NCI-H2081 (cell line): ENCODE measurements at places on chromosomes 11 and 22.

DNA sequence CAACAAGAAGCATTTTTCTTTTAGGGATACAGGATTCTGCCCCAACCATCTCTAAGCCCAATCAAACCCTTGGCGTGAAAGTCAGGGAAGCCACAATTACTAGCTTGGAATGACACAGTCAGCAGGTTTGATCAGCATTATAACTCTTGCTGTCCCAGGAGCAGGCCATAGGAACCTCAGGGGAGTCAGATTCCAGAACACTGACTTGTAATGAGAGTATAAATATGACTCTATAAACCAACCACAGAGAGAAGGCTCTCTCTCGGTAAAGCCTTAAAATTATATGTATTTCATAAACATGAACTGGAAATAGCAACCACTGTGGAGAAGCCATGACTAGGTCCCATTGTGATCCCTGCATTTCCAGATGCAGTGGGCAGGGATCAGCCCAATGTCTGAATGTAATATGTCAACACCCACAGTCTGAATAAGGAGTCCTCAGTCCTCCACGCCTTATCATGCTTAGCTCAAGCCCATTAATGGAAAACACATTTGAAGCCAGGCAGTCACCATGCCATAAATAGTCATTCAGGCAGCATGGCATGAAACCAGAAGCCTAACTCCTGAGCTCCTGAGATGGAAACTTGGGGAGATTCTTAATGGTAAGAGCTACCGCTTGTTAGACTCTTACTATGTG, 99.1 kb upstream of the MTNR1B start:
- DNase-seq: no peak

DNA sequence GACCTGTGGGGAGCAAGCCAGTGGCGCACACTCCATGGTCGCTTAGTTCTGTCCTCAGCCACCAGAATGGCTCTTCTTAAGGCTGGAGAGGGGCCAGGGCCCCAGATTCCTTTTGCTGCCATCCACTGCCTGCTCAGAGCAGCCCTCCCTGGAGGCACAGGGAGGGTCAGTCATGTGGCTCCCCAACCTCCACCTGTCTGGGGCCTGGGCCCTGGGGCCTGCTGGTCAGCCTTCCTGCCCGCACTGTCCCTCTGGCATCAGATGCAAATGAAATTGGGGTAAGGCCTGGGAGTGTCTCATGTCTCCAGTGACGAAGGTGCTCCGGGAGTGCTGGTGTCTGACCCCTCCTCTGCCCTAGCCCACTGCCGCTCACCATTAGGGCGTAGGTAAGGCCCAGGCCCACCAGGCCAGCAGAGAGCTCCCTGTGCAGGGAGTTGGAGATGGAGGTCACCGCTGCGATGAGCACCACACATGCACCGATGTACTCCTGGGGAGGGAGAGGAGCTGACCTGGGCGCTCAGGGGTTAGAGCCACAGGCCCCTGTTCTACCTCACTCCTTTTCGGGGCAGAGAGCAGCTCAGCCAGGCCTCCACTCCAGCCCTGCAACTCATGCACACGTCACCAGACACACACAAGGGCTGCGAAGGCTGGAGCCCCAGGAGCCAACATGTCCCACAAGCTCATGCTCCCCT, 9.0 kb upstream of the KCNJ11 start:
- no peak for DNase-seq

DNA sequence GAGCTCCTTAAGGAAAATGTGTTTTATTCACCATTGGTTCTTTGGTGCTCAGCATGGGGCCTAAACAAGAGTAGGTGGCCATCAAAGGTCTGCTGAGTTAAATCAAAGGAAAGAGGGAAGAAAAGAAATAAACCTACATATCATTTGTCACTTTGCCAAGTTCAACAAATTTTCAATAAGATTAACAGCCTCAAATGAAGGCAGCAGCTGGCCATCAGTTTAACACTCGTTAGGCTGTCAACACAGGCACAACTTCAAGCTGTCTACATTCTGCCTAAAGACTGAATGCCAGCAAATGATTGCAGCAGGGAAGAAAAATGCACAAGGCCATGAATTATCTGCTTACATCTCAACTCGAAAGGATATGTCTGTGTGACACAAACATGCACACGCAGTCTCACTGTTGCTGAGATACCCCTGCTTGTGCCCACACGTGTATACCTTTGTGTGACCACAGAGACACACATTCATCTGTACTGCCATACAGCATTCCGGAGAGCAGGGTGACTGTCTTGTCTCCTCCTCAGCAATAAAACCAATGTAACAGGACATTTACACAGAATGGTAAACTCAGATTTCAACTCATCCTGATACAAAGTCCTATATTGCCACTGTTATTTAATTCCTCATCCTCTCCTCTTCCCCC, 40.1 kb downstream of the TRIM66 start:
- DNase-seq: peak; percentile 3

- DNase-seq: no peak
Measured at GRCh38 chr11:68338051-68338780, 25.8 kb downstream of the LRP5 start.

DNA sequence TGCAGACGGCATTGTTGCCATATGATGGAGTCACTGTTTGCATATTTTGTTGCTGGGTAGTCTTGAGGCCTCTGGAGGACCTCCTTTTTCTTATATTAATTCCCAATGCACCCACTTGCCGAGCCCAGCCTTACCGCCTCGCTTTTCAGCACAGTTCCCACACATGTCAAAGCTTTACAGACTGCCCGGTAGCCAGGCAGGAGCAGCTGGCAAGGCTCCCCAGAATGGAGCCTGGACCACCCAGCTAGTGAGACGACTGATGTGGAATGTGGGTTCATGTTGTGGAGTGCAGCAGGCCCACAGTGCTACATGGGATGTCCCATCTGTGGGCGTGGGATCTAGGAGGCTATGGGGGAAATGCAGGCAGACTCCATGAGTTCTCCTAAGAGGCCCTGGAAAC, 99.4 kb upstream of the MTMR2 start:
- no peak for DNase-seq

DNA sequence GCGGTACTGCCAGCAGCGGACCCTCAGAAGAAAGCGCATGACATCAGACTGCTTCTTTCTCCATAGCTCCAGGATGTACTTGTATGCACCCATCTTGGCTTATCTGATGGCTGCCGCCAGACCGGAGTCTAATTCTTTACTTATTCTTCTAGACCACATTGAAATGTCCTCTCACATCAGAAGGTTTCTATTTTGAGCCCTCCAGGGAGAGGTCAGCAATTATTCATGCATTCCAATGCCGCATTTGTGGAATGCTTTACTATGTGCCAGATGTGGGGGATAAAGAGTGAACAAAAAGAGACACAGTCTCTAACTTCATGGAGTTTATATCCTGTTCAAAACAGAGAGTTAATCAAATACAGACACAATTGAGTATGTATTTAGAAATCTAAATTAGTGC, 230.1 kb downstream of the MIAT start:
- no peak for DNase-seq

- no peak for DNase-seq
Measured at GRCh38 chr22:25514436-25515180, 49.9 kb upstream of the GRK3 start.

DNA sequence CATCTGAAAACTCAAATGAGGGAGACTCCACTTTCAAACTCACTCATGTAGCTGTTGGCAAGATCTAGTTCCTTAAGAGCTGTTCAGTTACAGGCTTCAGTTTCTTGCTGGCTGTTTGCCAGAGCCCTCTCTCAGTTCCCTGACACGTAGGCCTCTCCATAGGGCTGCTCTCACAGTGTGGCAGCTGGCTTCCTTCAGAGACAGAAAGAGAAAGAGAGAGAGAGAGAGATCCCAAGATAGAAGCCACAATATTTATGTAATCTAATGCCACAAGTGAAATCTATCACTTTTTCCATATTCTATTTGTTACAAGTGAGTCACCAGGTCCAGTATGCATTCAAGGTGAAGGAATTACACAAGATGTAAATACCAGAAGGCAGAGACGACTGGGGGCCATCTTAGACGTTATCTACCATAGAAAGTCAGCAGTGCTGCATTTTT, 168.8 kb downstream of the RCN1 start:
- no peak for DNase-seq

DNA sequence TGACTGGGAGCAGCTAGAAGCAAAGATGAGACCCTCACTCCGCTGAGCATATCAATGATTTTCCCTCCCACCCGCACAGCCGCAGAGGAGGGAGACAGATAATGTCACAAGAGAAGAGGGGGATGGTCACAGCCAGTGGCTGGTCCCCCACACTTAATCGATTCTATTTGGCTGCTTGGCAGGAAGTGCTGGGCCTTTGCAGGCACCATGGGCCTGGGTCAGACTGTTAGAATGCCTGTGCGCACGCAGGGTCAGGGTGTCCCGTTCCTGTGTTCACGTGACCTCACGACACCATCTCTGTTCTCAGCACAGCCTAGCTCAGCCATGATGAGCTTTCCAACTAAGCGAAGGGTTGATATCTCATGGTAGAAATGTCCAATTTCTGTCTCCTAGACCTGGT, 107.0 kb downstream of the MYO18B start:
- no peak for DNase-seq

GRCh38 chr11:72433455-72434036, 785 bp downstream of the CLPB start:
- DNase-seq: peak; percentile 8

- no peak for DNase-seq
Measured at GRCh38 chr22:21714786-21715185, 20.8 kb downstream of the YPEL1 start.

- DNase-seq: no peak
Measured at GRCh38 chr11:85572056-85572455, 55.1 kb downstream of the DLG2 start.

DNA sequence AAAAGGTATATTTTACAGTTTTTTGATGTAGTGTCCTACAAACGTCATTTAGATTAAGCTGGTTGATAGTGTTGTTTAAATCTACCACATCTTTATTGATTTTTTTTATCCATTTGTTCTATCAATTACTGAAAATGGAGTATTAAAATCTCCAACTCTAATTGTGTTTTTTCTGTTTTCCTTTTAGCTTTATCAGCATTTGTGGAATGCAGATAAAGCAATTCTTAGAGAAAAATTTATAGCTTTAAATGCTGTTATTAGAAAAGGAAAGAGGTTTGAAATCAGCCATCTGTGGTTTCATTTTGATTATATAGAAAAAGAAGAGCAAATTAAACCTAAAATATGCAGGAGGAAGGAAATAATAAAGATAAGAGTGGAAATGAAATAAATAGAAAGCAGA, 39.4 kb upstream of the CBX6 start:
- DNase-seq: no peak

GRCh38 chr11:86291466-86292262, 10.4 kb upstream of the HIKESHI start:
- DNase-seq: peak; percentile 52

- no peak for DNase-seq
Measured at GRCh38 chr11:32429477-32429876, 5.9 kb downstream of the WT1 start.

- no peak for DNase-seq
Measured at GRCh38 chr11:69327741-69328191, 33.8 kb downstream of the MYEOV start.

GRCh38 chr11:60991457-60991856, 20.0 kb downstream of the CD6 start:
- DNase-seq: no peak

- no peak for DNase-seq
Measured at GRCh38 chr22:31995807-31996206, 47.3 kb upstream of the SLC5A1 start.

- DNase-seq: peak; percentile 91
Measured at GRCh38 chr22:26892166-26893041, 235.0 kb downstream of the MIAT start.

GRCh38 chr22:50119768-50120251, 30.0 kb downstream of the MOV10L1 start:
- DNase-seq: no peak

DNA sequence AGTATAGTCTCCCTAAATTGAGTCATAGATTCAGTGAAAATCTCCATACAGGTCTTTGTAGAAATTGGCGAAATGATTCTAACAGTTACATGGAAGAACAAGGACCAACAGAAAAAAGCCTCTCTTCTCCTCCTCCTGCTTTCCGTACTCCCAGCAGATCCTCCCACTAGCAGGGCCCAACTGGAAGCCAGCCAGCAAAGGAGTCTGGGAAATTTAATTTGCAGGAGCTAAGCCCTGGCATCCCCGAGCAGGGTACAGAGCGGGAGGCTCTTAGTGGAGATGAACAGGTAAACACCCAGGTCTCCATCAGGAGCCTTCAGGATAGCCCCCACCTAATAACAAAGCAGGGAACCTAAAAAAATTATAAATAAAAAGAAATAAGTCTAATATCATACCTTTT, 1473.8 kb downstream of the TBC1D22A start:
- DNase-seq: no peak

GRCh38 chr11:101912823-101913284, 2.0 kb upstream of the CEP126 start:
- no peak for DNase-seq

DNA sequence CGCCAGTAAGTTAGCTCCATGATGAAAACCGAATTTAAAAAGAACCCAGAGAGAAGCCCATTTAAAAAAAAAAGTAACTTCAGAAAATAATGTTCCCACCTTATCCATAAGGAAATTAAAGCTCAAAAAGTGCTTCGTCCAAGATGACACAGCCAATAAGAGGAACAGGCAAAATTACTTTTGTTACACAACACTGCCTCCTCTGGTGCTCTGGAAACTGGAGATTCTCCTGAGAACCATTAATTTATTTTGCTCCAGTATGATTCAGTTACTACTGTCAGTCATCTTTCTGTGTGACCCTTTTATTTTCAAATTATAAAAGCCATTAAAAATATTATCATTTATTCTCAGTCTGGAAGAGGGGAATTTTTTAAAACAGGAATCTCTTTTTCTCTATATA, 2.0 kb downstream of the IFT27 start:
- peak; percentile 23 for DNase-seq

- DNase-seq: peak; percentile 13
Measured at GRCh38 chr22:50739894-50740293, 1.9 kb downstream of the ACR start.

DNA sequence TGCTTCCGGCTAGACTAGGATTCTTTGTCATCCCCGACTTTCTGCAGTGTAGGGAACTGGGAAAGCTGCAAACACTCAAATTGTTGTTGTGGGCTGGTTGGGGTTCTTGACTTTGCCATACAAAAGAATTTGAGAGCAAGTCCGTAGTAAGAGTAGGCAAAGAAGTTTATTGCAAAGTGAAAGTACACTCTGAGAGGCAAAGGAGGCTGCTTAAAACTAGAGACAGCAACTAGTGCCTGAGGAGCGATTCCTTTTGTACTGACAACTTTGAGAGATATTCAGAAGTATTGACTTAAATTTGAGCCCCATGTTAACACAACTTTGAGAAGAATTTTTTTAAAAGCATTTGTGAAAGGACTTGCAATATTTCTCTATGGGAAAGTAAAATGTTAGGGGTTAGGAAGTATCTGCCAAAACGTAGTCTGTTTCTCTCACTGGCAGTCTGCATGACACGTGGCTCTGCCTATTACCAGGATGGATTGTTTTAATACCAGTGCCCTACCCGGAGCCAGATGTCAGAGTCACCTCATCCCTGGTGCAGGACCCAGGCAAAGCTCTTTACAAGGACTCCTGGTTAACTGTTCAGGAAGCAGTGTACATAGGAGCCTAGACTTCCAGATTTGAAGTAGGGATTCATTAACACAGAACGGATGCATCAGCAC, 85.0 kb upstream of the CLPB start:
- no peak for DNase-seq

- no peak for DNase-seq
Measured at GRCh38 chr11:133705873-133706272, 139.4 kb downstream of the SPATA19 start.
